Choroid plexus epithelial cell (primary cell): ENCODE measurements at places on chromosomes 12 and 14.
A peak's percentile ranks its signal among the peaks of the same experiment; 100 is the strongest.

DNA sequence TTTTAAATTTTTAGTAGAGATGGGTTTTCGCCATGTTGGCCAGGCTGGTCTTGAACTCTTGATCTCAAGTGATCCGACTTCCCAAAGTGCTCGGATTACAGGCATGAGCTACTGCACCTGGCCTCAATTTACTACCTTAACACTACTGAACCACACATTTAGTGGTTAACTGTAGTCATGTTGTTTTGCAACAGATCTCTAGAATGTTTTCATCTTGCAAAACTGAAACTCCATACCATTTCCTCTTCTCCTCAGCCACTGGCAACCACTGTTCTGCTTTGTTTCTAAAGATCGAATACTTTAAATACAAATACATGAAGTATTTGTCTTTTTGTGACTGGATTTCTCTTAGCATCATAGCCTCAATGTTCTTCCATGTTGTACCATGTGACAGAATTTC is 15.4 kb upstream of the SMCO2 start:
- DNase-seq = peak; percentile 11

DNA sequence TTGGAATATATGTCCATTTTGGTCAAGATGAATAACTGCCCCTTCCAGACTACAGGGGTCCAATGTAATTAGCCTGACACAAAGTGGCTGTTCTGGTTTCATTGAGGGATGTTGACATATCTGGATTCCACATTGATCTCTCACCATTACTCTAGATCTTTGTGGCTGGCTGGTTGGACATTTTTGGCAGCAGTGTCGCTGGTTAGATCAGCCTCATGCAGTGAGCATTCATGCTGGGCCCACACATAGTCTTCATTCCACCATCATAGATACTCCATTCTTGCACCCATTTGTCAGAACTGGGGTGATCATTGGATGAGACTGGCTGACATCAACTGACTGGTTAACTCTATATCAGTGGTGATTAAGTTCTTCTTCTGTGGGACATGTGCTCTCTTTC is 74.4 kb downstream of the MGST1 start:
- DNase-seq = peak; percentile 5

DNA sequence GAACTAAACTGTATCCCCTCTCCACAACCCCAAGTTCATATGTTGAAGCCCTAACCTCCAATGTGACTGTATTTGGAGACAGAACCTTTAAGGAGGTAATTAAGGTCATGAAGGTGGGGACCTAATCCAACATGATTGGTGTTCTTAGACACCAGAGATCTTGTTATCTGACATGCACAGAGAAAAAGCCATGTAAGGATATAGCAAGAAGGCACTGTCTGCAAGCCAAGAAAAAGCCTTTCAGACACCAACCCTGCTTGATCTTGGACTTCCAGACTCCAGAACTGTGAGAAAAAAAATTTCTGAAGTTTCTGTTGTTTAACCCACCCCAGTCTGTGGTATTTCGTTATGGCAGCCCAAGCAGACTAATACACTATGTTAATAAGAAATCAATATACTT is 62.2 kb upstream of the CFL2 start:
- no peak for DNase-seq

- DNase-seq = no peak
Measured at GRCh38 chr12:51813931-51814310, 34.6 kb downstream of the FIGNL2 start.

GRCh38 chr14:83255727-83256090 is 1722.1 kb upstream of the SEL1L start:
- no peak for DNase-seq

DNA sequence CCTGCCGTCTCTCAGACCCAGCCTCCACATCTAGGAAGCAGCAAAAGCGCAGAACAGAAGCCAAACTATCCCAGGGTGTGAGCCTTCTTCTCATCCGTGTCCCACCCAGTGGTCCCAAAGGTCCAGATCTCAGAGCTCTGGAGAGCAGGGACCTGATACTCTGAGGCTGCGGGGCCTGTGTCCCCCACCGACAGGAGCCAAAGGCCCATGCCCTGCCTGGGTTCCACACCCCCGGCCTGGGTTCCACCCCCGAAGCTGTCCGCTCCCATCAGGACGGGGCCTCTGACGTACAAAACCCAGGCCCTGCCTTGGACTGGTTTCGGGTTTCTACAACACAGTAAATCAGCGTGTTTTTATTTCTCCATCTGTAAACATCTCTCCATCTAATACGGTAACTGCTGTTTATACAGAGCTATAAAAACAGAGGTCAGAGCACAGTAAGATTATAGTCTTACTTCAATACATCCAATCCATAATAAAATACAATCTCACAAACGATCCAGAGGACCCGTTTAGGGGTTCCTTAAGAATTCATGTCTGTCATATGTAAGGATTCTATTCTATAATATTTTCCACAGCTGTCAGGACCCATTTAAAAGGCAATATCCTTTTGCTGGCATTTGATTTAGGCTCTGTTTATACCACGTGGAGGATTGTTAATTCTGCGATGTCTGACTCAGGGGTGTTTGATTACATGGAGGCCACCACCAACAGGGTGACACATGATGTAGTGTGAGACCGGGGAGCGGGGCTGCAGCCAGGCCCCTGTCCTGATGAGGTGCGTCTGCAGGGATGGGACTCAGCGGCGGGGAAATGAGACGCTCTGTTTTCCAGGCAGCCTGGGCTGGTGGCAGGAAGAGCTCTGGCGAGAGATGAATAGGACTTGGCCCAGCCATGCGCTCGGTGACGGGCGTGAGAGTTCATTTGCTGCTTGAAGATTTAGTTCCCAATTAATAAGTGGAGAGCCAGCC is 110.3 kb downstream of the DICER1 start:
- DNase-seq = no peak

- no peak for DNase-seq
Measured at GRCh38 chr12:7601406-7601805, 64.3 kb downstream of the APOBEC1 start.

- DNase-seq = peak; percentile 62
Measured at GRCh38 chr14:90658541-90658967, 157.7 kb downstream of the TTC7B start.

DNA sequence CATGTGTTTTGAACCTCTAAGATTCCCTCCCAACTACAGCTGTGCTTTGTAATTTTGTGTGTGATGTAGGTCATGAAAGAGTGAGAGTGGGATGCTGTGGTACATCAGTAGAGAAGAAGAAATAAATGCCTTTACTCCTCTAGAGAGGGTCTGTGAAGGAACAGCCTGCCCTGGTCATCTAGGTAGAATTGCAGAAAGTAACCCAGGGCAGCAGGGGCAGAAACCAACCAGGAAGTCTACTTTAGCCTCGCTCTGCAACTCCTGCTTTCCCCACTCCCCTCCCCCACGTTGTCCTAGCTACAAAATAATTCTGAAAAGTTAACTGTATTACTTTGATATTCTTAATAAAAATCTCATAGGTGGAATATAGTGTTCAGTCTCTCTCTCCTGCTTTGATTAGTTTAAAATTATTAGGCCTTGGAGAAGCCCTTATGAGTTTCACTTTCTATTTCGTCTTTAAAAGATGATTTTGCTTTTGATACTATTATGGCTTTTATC is 7.5 kb downstream of the TBK1 start:
- DNase-seq = no peak

DNA sequence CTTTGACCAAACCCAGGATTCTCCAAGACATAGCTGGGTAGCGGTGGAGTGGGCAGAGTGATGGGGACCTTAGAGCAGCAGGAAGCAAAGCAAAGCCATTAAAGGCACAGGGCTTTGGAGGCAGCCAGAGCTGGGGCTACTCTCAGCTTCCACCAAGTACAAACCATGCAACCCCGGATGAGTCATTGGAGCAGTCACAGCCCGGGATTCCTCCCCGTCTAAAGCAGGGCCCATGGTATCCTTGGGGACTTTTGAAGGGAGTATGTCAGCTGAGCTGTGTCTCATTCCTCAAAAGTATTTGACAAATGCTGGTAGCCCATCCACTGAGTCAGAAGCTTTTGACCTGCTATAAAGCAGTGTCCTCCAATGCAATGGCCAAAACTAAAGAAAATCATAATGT is 9.7 kb upstream of the IFI27 start:
- peak; percentile 71 for DNase-seq

- DNase-seq = no peak
Measured at GRCh38 chr12:117596968-117597367, 235.5 kb upstream of the NOS1 start.

- no peak for DNase-seq
Measured at GRCh38 chr14:51041883-51042282, 53.0 kb downstream of the TRIM9 start.

- DNase-seq = peak; percentile 78
Measured at GRCh38 chr12:127108360-127109215, 1158.4 kb upstream of the TMEM132C start.

GRCh38 chr12:58602736-58603135 is 317.6 kb downstream of the LRIG3 start:
- DNase-seq = no peak

DNA sequence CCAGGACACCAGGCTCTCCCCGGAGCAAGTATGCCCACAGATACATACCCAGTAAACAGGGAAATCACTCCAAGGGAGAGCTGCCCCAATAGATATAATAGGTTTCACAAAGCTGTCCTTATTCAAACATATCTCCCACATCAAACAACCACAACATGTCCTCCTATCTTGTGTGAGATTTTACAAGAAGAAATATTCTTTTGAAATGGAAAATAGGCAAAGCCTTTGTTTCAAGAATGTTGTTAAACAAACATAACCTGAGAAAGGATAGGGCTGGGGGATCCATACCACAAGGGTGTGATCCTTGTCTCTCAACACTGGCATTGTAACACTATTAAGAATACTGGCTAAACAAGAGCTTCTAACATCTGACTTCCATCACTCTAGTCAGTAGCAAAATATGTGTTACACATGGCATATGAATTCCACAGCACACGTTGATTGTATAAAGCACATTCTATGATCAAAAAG is 32.9 kb downstream of the LGR5 start:
- no peak for DNase-seq

DNA sequence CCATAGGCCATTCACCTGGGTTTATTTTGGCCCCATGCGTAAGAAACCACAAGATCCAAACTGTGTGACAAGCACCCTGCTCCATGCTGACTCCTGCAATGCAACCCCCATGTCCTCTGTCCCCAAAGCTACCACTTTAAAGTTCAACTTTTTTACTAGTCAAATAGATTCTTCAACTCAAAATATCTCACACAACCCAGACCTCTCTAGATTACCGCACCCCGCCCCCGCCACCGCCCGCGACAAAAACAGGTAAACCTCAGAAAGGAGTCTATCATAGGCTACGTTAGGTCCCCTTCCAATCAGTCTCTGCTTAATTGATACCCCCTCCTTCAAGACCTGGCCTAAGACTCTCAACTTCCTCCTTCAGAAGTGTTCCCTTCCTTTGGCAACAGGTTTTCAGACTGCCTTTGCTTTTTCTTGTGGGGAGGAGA is 2.2 kb downstream of the ZFP36L1 start:
- DNase-seq = no peak
